H9 (cell line): ENCODE measurements at places on chromosomes 12 and 14. TPM values are rescaled to one million over a fixed set of nuclear protein-coding genes. Genes with fewer than 3 reads are reported as not detected.

DNA sequence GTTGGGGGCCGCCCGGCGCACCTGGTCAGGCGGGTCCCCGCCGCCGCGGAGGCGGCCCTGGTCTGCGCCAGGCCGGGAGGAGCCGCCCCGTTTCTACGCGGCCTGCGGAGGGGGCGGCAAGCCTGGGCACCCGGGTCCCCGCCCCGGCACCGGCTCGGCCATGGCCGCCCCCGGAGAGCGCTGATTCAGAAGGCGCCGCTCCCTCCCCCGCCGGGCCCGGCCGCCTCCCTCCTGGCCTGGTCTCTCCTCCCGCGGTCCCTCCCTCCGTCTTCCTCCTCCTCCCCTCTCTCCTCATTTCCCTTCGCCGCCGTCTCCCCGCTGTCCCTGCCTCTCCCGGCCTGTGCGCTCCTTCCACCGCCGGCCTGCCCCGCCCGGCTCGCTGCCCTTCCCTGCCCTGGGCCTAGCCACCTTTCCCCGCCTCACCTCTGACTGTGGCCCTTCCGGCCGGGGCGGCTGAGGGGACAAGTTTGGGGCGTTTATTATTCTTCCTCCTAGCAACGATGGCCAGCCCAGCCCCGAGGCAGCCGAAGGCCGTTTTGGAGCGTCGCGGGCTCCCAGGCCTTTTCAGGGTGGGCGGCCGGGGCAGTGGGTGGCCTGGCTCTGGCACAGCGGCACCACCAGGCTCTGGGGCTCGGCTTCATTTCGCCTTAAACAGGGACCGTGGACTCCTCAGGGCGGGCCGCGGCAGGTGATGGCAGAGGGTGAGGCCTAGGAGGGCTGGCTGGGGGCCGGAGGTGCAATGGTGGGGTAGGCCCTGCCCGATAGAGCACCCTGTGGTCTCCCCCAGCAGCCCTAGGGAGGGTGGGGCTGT, 768 bp downstream of the CEP170B start:
- peaks cover 2% of the 10 kb centered on the region; the same call in 1 of the 2 replicates for H3K36me3 ChIP-seq
- peak overlapping the region; percentile 84 for H3K4me3 ChIP-seq
- H3K4me1 ChIP-seq, result peaks cover 4% of the 10 kb centered on the region; the same call in 1 of the 2 replicates
- peak; percentile 64 for DNase-seq

RNU4-1 gene
- total RNA-seq, result 3,262 and 3,277 TPM in 2 replicates

- no peak for DNase-seq
- H3K36me3 ChIP-seq, result no peaks in the 10 kb centered on the region; the same call in 2 of the 3 replicates
- H3K27ac ChIP-seq, result no peak overlapping the region
- H3K4me3 ChIP-seq, result no peak overlapping the region
These were observed 152.7 kb downstream of the KCNK10 start for GRCh38 chr14:88170333-88170732.

- H3K27me3 ChIP-seq, result no peaks in the 10 kb centered on the region
- no peak overlapping the region for H3K4me3 ChIP-seq
These were observed 326.8 kb downstream of the GLT1D1 start for GRCh38 chr12:129179941-129180553.

- no peak overlapping the region for H3K4me3 ChIP-seq
- no peaks in the 10 kb centered on the region for H3K27me3 ChIP-seq
- H3K4me1 ChIP-seq, result peaks cover 2% of the 10 kb centered on the region; the same call in 1 of the 2 replicates
- H3K27ac ChIP-seq, result no peak overlapping the region
- DNase-seq, result no peak
These were observed 1.8 kb downstream of the CPNE8 start for GRCh38 chr12:38903596-38903995.

DNA sequence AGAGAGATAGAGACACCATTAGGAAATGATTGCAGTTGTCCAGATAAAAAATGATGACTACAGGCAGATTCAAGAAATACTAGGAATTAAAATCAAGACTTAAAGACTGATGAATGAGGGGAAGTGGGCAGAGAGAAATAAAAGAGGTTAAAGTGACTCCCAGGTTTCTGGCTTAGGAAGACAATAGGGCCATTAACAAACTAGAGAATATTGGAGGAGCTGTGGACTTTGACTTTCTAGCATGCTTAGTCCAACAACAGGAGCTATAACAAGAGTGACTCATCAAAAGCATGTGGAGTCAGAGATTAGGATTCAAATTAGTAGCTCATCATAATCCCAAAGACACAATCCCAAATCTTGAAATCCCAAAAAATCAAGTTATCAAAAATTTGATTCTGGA, 101.5 kb downstream of the BMP4 start:
- no peak overlapping the region for H3K4me3 ChIP-seq
- no peak overlapping the region for H3K27ac ChIP-seq
- no peaks in the 10 kb centered on the region for H3K27me3 ChIP-seq
- no peak for DNase-seq
- H3K36me3 ChIP-seq, result no peaks in the 10 kb centered on the region
